Stimulated activated CD4-positive, alpha-beta T cell treated with anti-CD3 and anti-CD28 coated beads, Interleukin-1b, Interleukin-23, amount 100 ng/mL, for 1 hour (primary cell): ENCODE measurements at places on chromosomes 6 and 20.

GRCh38 chr6:42007286-42008137 is 42.8 kb upstream of the TAF8 start:
- DNase-seq: no peak

DNA sequence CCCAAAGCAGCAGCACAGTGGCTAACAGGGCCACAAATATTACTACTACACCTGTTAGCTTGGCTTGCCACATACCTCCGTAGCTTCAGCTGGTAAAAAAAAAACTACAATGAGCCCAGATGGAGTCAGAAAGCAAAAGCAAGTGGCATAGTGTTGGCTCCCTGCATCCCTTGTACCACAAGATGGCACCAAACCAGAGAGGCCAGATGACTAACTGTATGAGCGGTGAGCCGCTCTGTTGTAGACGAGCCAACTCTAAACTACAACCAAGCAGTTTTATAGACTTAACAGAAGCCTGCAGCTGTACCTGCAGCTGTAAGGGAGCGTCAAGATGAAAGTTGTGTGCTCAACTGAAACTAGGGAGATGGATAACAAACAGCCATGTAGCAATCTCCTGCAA is 84.5 kb upstream of the MCHR2 start:
- no peak for DNase-seq

GRCh38 chr20:61878478-61879302 is 187.0 kb downstream of the TAF4 start:
- no peak for DNase-seq

DNA sequence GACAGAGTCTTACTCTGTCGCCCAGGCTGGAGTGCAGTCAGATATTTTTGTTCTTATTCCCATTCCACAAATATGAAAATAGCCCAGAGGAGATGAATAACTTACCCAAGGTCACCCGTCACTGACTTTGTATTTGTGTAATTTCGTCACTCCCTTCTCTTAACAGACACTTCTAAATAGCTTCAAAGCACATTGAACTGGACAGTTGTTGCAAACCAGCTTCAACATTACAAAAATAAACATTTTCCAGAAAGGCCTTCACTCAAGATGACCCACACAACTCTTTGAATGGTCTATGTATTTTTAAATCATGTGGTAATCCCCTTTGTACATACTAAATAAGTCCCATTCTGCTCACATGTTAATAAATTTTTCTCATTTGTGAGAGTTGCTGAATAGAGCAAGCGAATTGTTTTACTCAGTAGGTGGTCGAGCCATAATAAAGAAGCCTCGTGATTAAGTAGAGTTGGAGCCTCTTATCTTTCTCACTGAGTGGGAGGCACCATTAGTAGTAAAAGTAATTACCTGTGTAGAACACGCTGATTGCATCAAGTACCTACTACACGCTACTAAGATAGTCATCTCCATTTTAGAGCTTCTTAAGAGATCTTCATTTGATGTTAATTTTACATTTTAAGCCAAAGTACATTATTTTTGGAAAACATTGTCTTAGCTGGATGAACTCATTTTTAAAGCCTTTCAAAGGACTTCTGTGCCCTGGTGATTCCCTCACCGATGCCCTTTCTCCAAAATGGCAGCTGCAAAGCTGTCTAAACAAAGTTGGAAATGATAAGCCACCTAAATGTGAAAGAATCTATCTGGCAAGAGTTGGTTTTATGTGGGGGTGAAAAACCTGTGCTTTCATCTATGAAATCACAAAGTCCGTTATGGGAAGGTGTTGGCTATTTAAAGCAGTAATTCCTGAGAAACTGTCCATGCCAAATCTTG is 110.0 kb downstream of the TSHZ2 start:
- DNase-seq: no peak

DNA sequence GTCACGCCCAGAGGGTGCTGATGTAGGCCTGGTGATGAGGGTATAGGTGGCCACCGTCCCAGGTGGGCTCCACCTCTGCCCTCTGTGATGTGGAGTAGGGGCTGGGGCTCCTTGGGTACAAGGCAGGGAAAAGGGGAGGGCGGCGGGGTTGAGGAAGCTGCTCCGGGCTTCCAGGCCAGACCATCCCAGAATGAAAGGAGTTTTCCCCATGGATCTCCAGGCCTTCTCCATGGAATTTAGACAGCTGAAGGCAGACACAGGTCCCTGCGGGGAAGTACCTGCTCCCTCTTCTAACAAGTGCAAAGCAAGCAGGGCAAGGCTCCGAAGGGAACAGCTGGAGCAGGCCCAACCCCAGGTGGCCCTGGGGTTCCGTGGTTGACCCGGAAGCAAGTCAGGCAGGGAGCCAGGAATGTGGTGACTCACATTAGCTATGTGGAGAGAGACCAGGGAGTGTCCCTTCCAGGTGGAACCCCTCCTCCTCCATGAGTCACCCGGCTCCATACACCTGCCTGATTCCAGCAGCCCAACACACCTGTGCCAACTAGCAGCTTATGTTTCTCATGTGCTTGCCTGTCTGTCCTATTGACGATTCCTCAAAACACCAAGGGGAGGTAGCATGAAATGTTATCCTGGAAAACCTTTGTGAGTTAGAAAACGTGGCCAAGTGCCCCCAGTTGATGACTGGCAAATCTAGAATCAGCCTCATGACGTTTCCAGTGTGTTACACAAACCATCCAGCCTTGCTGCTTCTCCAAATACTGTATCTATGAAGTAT is 59.7 kb upstream of the SNX9 start:
- DNase-seq: no peak

DNA sequence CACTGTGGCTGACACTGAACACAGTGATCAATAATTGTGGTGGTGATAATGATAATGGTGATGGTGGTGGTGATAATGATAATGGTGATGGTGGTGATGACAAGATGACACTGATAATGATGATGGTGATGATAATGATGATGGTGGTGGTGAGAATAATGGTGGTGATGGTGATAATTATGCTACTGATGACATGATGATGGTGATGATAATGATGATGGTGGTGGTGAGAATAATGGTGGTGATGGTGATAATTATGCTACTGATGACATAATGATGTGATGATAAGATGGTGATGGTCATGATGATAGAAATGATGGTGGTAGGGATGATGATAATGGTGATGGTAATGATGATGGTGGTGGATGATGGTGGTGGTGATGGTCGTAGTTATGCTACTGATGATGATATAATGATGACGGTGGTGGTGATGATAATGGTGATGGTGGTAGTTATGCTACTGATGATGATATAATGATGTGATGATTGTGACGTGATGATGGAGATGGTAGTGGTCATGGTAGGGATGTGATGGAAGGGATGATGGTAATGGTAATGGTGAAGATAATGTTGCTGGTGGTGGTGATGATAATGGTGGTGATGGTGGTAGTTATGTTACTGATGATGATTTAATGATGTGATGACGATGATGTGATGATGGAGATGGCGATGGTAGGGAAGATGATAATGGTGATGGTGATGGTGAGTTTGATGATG is 356.5 kb upstream of the CDH4 start:
- DNase-seq: no peak

- no peak for DNase-seq
Observed at GRCh38 chr20:60669211-60669610, 582.9 kb upstream of the CDH4 start.

DNA sequence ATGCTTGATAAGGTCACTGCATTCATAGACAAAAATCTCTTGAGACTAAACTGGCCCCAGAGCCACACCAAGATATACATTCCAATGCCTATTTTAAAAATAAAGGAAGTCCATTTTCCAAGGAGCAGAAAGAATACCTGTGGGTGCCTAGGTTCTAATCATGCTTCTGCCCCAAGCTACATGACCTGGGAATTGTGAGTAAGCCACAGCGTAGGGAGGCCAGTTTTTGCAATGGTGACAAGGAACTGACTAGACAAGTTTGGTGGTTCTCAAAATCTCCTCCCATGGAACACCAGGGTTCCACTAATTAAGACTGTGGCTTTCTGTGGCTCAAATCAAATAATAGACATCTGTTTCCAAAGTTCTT is 83.3 kb downstream of the GMDS start:
- DNase-seq: no peak

DNA sequence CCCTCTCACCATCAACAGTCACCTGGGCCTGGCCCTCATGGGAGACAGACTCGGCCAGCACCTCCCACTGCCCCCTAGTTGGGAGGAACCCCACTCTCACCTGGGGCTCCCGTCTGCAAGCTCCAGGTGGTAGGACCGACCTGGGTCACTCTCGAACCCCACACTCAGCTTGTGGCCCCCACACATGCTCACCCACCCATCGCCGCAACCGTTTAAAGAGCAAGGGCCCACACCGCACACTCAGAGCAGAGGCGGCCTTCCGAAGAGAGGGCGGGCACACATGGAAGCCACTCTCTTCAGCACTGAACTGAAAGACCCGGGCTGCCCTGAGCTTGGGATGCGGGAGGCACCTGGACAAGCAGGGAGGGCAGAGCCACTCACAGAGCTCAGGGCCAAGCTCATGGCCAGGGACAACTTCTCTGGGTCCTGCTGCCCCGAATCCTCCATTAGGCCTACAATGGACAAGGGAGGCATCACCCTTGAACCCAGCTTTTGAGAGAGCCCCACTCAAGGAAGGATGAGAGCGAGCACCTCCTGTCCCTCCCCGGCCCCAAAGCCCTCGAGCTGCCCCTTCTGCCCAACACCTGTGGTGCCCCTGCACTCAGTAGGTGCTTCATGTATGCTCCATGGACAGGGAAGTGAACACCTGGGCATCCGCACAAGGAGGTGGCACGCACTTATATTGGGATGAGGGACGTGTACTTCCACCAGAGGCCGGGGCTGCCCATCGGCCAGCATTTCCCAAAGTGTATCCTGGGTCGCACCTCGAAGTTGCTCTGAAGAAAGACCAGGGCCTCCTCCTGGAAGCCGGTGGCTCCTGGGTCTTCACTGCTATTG is 50.4 kb downstream of the YTHDF1 start:
- DNase-seq: no peak
